ENCODE measurements at places on chromosomes 13 and 19. TPM values are rescaled to one million over a fixed set of nuclear protein-coding genes. Genes with fewer than 3 reads are reported as not detected.

GRCh38 chr13:45412274-45413049, 5.7 kb downstream of the SLC25A30 start:
- no peak for DNase-seq

Gene C5AR2
- 1.6 TPM for total RNA-seq

Gene SKA3
- 1.2 TPM for total RNA-seq

DNA sequence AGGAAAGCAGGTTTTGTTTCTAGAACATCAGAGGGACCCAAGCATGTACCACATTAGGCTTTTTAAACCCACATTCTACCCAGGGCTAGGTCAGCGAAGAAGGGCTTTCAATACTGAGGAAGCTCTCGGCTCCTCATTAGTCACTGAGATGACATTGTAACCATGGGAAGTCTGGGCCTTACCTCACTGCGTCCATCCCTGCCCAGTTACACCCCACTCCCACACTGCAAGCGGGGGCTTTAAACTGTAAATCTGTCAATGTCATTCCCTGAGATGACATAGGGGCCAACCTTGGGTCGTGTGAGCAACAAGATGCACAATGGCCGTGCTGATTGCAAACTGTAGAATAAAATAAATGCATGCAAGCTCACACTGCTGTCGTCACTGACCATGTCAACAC, 21.7 kb upstream of the TFDP1 start:
- no peak for DNase-seq

Gene NTF4
- total RNA-seq: 0.26 TPM

DNA sequence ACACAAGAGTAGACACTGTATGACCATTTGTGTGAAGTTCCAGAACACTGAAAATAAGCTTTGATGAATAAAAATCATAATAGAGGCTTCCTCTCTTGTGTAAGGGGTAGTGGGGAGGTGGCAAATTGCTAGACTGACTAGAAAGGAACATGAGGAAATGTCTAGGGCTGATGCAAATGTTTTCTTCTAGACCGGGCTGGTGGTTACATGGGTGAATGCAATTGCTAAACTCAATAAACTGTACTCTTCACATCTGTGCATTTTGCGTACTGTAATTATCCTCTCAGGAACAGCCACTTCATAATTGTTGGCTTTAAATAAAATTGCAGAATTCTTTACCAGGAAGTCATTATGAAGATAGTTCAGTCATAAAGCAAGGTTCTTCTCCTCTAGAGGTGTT, 5.2 kb upstream of the KBTBD7 start:
- no peak for DNase-seq

Gene OR7A17
- total RNA-seq: not detected

GRCh38 chr13:110564472-110564985, 3.0 kb upstream of the RAB20 start:
- DNase-seq: no peak

Gene ZNF284
- total RNA-seq: 3.7 TPM

GRCh38 chr13:23776698-23777574, 112.3 kb downstream of the MIPEP start:
- no peak for DNase-seq

Gene IGFLR1
- total RNA-seq: 14.8 TPM

Gene LYPD5
- 1.6 TPM for total RNA-seq

- DNase-seq: no peak
These were observed 33.2 kb upstream of the F7 start for GRCh38 chr13:113072376-113072775.

DNA sequence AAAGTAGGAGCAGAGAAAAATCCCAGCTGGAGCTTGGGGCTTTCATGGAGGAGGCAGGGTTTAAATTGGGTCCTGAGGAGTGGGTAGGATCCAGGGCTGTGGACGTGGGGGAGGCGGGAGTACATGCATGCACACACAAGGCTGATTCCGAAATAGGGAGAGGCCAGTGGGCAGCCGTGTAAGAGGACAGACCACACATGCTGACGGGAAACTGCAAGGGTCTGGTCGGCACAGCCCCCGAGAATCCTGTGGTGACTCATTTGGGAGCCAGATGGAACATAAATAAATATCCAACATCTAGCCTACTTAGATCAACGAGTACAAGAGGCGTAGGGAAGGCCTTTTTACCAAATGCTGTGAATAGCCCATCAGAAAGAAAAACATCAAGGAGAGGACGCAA, 216.3 kb upstream of the ZNF507 start:
- peak; percentile 12 for DNase-seq

Gene PRTN3
- not detected for total RNA-seq

Gene RNF225
- total RNA-seq: not detected

- no peak for DNase-seq
These were observed 168.4 kb upstream of the STARD13 start for GRCh38 chr13:33453936-33454335.

- no peak for DNase-seq
These were observed 228.2 kb downstream of the PCDH20 start for GRCh38 chr13:61187471-61187870.

GRCh38 chr13:59247171-59247570, 916.6 kb downstream of the DIAPH3 start:
- peak; percentile 33 for DNase-seq

GRCh38 chr13:32253911-32254399, 61.2 kb downstream of the ZAR1L start:
- DNase-seq: peak; percentile 78

DNA sequence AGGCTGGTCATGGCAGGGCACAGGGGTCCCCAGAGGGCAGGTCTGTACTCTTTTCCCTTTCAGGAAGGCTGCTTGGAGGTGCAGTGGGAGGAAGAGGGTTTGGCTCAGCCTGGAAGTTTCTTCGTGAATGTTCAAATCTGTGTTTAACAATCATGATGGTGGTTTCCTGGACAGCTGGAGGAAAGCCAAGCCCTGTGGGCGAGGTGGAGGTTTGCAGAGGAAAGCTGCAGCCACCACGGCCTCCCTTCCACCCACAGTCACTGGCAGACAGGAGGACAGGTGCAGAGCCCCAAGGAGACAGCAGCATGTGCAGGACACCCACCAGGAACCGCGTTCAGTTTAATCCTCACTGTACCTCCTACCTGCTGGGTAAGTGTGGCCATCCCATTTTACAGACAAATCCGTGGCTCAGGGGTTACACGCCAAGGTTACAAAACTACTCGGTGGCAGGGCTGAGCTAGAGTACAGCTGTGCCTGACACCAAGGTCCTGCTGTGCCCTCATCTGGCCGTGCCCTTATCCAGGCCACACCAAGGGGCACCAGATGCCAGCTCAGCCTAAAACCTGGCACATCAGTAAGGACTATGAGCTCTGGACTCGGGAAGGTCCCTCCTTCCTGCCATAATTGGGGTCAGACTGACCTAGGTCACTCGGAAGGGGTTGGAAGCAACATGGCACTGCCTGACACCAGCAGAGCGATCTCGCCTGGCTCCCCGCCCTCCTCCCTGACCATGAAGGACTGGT, 34.1 kb downstream of the SUGP2 start:
- DNase-seq: no peak

GRCh38 chr13:43977911-43978310, 98.2 kb downstream of the LACC1 start:
- no peak for DNase-seq

DNA sequence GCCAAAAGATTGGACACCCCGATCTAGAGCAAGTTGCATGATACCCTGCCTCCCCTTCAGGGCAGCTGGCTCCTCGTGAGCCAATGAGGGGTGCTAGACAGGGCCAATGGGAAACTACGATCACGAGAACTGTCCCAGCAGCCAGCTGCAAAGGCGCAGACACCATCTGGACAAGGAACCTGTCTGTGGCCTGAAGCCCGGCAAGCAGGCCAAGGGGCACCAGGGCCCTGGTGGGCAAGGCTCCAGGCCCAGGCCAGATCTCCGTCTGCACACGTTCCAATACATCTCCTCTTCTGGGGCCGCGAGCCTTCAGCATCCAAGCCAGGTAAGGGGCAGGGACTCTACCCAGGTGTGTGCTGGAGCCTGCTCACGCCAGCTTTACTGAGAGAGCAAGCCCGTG, 20.2 kb downstream of the MED26 start:
- no peak for DNase-seq

Gene FCAR
- total RNA-seq: not detected

GRCh38 chr19:38644719-38645118, 2.7 kb upstream of the ACTN4 start:
- DNase-seq: no peak

GRCh38 chr13:31175847-31176532, 14.3 kb upstream of the HSPH1 start:
- no peak for DNase-seq

- no peak for DNase-seq
These were observed 173.2 kb downstream of the KDM4B start for GRCh38 chr19:5141850-5142724.

Gene ELSPBP1
- total RNA-seq: not detected

DNA sequence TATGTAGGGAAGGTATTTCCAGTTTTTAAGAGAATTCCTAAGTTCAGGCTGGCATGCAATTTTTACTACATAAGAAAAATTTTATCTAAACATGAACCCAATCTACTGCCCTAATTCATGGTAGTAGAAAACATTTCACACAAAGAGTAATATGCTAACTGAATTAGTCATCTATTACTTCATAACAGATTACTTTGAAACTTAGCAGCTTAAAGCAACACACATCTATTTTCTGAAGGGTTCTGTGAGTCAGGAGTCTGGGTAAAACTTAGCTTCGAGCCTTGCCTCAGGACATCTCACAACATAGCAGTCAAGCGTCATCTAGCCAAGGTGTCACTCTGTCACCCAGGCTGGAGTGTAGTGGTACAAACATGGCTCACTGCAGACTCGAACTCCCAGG, 537.5 kb downstream of the DCT start:
- no peak for DNase-seq

DNA sequence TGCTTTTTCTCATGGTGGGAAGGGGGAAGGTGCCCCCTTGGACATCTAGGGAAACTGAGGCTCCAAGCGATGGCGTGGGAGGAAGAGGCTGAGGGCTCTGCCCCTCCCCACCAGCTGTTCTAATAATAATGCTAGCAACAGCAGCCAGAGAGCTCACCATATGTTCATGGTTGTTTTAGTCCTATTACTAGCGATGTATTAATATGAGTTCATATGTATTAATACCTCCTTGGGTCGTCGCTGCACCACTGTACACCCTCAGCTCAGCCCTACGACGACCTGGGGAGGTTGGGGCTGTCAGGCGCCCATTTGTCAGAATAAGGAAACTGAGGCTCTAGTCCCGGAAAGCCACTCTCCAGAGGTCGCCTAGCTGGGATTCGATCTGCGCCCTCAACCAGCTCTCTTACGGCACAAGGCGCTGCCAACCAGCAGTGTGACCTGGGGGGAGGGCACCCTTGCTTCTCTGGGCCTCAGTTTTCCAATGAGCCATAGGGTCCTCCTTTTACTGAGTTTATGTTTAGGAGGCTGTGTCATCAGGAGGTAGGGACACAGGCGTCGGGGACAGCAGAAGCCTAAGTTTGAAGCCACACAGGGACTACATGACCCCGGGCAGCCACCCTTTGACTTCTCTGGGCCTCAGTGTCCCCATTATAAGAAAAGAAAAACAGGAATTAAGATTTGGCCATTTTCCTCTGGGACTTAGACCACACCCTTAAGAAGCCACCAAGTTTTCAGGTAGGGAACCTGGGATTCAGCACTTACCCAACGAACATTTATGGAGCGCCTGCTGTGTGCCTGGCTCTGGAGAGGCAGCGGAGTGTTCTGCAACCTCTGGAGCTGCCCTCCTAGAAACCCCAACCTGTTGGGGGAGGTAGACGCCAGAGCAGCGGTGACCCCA, 664 bp downstream of the MAST3 start:
- DNase-seq: no peak

DNA sequence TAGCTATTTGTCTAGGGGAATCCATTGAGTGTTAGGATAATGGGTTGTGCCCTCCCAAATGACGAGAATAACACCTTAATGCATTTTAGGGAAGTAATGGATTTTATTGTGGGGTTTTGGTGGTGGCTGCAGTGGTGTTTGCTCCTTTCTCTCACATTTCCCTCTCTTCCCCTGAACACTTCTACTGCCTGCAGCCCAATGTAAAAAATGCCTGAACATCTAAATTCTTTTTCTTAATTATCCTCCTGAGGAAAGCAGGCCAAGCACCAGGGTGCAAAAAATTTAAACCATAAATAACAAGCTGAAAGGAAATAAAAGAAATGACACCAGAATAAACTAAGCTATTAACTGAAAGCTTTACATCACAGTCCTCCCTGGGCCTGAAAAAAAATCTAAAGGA, 57.3 kb upstream of the PCDH8 start:
- DNase-seq: no peak

GRCh38 chr13:98939660-98940191, 38.1 kb downstream of the DOCK9 start:
- no peak for DNase-seq

Gene CCDC70
- total RNA-seq: not detected

- no peak for DNase-seq
These were observed 91.6 kb downstream of the RGCC start for GRCh38 chr13:41548910-41549309.

GRCh38 chr13:65921933-65922332, 1308.2 kb downstream of the PCDH9 start:
- DNase-seq: no peak

DNA sequence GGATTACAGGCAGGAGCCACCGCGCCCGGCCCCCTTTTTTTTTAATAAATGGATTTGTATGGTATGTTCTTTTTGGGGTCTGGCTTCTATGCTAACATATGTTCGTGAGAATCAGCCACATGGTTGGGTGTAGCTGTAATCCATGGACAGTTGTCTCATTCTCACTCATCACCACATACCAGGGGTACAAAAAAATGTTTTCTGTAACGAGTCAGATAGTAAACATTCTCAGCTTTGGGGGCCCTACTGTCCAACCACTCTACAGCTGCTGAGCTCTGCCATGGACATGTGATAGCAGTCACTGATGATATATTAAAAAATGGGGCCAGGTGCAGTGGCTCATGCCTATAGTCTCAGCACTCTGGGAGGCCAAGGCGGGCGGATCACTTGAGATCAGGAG, 5.1 kb upstream of the RETN start:
- DNase-seq: no peak

GRCh38 chr13:23793711-23794110, 95.5 kb downstream of the MIPEP start:
- no peak for DNase-seq

DNA sequence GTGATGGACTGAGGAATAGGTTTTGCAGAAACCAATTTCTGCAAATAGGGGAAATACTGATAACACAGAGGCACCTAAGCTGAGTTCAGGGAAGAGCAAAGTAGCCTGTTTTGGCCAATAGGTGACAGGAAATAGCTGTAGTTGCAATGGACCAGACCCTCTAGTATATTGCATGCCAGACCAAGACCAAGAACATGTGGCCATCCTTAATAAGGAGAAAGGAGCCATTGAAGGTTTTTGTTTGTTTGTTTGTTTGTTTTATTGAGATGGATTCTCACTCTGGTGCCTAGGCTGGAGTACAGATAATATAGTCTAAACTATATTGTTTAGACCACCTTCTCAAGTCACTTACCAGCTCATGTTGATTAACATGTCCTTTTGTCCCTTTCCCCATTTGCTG, 101.5 kb downstream of the ZNF557 start:
- no peak for DNase-seq

- no peak for DNase-seq
These were observed 6.1 kb downstream of the TPRX1 start for GRCh38 chr19:47797996-47798903.

- DNase-seq: peak; percentile 51
These were observed 5.4 kb upstream of the NTN5 start for GRCh38 chr19:48678201-48678600.
